ENCODE measurements at places on chromosomes 7 and 10.
A peak's percentile ranks its signal among the peaks of the same experiment; 100 is the strongest.

- DNase-seq, result no peak
Measured at GRCh38 chr7:133491846-133492652, 239.2 kb downstream of the EXOC4 start.

- no peak for DNase-seq
Measured at GRCh38 chr10:58502956-58503355, 9.7 kb upstream of the BICC1 start.

DNA sequence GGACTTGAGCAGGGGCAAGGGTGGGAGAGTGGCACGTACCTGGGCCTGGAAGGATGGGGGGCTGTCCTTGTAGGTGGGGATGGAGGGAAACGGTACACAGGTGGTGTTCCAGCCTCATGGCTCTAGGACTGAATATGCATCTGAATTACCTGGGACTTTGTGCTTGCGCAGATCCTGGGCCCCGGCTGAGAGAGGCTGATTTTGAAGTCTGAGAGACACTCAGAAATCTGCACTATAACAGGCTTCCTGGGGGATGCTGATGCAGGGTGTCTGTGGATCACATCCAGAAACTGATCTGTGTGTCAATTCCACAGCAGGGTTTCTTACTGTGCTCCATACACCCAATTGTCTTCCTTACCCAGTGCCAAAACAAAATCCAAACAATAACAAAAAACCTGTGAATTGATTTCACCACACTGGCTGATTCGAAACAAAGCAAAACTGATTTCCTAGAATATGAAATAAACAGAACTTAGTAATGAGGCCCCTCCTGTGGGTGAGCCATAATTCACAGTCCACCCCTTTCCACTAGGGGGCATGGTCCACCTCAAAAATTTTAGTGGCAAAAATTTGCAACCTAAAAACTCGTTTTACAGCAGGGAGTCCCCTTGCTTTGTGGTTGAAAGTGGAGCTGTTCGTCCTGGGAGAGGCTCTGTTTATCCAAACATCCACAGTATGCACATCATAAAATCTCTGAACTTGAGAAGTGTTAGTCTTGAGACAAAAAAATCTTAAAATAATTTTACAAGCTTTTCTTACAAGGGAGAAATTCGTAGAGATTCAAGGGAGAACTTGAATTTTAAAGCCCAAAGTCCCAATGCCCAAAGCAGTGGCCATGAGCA, 32.0 kb upstream of the PLEKHA1 start:
- no peak for DNase-seq

GRCh38 chr7:156865493-156865892, 27.5 kb downstream of the LMBR1 start:
- no peak for DNase-seq

DNA sequence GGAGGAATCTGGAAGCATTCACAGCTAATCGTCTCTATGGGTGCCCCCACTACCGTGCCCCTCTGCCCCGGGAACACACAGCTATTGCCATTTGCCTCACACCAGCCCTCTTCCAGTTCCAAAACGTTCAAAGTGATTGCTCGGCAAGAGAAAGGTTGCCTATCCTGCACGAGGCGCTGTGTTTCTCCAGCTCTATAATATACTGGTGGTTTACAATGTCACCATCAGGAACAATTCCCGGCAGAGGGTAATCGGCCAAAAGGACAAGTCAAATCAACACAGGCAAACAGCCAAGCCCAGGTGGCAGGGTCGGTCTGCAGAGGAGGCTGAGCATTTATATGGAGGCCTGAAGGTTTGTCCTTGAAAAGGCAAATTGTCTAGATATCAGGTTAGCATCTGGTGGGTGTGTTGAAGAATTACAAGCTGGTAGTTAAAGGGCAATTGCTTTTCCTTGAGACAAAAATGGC, 29.2 kb upstream of the TNS3 start:
- DNase-seq, result peak; percentile 13

- DNase-seq, result no peak
Measured at GRCh38 chr7:5595545-5596045, 172.0 kb upstream of the TNRC18 start.

- DNase-seq, result no peak
Measured at GRCh38 chr10:121032460-121032859, 181.3 kb downstream of the WDR11 start.

DNA sequence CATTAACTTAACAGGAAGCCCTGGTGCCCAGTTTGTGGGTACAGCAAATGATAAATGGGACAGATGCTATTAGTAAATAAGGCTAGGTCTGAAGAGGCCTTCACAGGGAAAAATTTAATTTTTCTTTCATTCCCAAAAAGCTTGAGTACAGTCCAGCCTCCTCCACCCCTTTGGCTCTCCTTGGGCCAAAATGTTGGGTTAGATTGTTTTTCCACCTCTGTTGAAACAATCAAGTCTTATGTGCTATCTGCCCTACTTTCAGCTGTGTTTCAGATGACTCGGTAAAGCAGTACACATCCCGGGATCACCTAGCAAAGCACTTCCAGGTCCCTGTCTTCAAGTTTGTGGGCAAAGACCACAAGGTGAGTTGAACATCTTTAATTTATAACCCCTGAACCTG, 24.3 kb downstream of the PLA2G12B start:
- no peak for DNase-seq

All from NCI-H2029 treated with DMSO at 0.1 percent for 48 hours (cell line).